Neural progenitor cell (in vitro differentiated cells): ENCODE measurements at places on chromosomes 13 and 19. TPM values are rescaled to one million over a fixed set of nuclear protein-coding genes. Genes with fewer than 3 reads are reported as not detected.

The PGLYRP2 gene
- total RNA-seq = not detected in 2 replicates

GRCh38 chr19:35645680-35646511, 2.2 kb upstream of the COX6B1 start:
- no peaks in the 10 kb centered on the region for H3K36me3 ChIP-seq
- H3K27me3 ChIP-seq = peaks cover 15% of the 10 kb centered on the region
- DNase-seq = no peak
- H3K27ac ChIP-seq = no peak overlapping the region
- H3K4me1 ChIP-seq = peaks cover 22% of the 10 kb centered on the region
- H3K4me3 ChIP-seq = no peak overlapping the region

GRCh38 chr19:18230941-18231734, 4.9 kb upstream of the PDE4C start:
- no peak for DNase-seq
- H3K4me3 ChIP-seq = no peak overlapping the region
- peaks cover 57% of the 10 kb centered on the region for H3K27me3 ChIP-seq
- no peak overlapping the region for H3K27ac ChIP-seq
- H3K36me3 ChIP-seq = no peaks in the 10 kb centered on the region

The SIGLEC8 gene
- not detected in 2 replicates for total RNA-seq

The KLF1 gene
- 0.43 and 0.64 TPM in 2 replicates for total RNA-seq

- H3K27me3 ChIP-seq = no peaks in the 10 kb centered on the region
- no peak overlapping the region for H3K4me3 ChIP-seq
- no peak for DNase-seq
- no peak overlapping the region for H3K27ac ChIP-seq
- H3K36me3 ChIP-seq = peaks cover 13% of the 10 kb centered on the region
Measured at GRCh38 chr13:27120811-27121210, 50.8 kb downstream of the USP12 start.

DNA sequence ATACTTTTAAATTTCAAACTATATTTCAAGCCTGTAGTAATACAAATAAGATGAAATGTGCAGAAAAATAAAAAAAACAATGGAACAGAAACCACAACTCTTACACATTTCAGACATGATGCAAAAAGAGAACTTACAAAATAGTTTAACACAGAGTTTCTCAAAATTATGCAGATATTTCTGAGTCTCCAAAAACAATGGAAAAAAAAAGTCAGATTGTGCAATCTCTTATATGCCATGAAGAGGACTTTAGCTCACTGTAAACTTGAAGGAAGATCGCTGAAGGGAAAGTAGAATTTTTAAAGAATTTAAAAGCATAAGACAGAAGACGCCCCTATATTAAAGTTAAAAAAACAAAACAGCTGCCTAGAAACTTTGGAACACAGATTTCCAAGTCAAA, 20.4 kb downstream of the ZNF708 start:
- no peak overlapping the region for H3K27ac ChIP-seq
- peaks cover 16% of the 10 kb centered on the region for H3K36me3 ChIP-seq
- H3K4me3 ChIP-seq = no peak overlapping the region
- no peak for DNase-seq
- H3K27me3 ChIP-seq = no peaks in the 10 kb centered on the region
